ENCODE measurements at places on chromosomes 7 and 10.

DNA sequence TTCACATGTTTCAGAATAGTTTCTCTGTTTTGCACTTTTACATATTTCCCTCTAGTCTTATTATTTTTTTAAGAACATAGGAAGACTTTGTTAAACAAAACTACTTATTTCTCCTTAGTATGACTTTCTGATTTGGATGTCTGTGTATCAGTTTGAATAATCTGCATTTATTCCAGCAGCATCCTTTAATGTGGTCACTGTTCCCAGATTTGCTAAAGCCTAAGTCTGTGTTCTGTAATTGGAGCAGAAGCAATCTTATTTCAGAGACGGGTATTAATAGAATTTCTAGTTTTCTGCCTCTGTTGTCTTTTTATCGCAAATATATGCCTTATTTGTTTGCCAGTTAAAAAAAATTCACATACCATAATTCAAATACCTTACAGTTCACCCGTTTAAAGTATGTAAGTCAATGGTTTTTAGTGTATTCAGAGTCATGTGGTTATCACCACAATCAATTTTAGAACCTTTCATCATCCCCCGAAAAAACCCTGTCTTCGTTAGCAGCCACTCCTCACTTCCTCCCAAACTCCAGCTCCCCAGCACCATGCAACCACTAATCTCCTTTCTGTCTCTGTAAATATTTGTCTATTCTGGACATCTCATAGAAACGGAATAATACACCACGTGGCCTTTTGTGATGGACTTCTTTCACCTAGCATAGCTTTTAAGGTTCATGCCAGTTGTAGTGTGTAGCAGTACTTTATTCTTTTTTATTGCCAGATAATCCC, 58.7 kb downstream of the INPP5F start:
- DNase-seq, result no peak

- DNase-seq, result no peak
Measured at GRCh38 chr7:2645274-2645868, 13.6 kb downstream of the TTYH3 start.

- no peak for DNase-seq
Measured at GRCh38 chr7:74400420-74401136, 53.1 kb upstream of the GTF2IRD1 start.

- DNase-seq, result no peak
Measured at GRCh38 chr7:69864274-69864673, 266.0 kb downstream of the AUTS2 start.

- DNase-seq, result no peak
Measured at GRCh38 chr7:96306385-96307125, 15.3 kb downstream of the SLC25A13 start.

GRCh38 chr7:92460510-92460909, 13.2 kb downstream of the GATAD1 start:
- DNase-seq, result no peak

DNA sequence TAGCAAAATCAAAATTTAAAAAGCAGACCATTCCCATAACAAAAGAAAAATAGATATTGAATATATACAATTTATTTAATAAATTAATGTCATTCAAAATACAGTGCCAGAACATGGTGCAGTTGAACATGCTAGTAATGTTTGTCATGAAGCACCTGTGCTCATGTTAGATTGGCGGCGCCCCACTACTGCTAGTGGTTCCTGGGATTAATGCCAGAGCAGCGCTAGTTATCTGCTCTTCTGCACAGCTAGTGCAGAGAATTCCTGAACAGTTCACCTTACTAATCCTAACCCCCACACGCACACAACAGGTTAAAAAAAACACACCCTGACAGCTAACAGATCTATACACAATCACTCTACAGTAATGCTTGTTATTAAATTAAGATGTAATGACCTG, 23.4 kb downstream of the KBTBD2 start:
- DNase-seq, result no peak

DNA sequence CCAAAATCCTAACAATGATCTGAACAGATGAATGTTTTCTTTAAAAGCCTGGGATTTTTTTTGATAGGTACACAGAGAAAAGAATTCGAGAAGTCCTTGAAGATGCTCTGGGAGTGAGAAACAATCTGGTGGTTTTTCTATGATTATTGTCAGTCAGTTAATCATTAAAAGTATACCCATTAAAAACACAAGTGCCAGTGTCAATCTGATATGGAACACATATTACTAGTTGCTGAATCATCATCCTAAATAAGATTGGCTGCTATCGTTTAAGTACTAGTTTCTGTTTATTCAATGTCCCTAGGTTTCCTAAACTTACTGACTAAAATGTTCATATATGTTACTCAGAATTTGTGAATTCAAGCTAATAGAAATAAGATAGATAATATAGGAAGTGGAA, 16.1 kb downstream of the COL28A1 start:
- DNase-seq, result no peak

GRCh38 chr10:99266383-99266782, 30.7 kb upstream of the HPSE2 start:
- no peak for DNase-seq

All from stimulated activated CD4-positive, alpha-beta T cell treated with anti-CD3 and anti-CD28 coated beads, Interleukin-4, amount 100 ng/mL, for 4 hours (primary cell).